ENCODE measurements at places on chromosomes 6 and 20.

- DNase-seq = no peak
Observed at GRCh38 chr6:8947900-8948299, 512.6 kb upstream of the SLC35B3 start.

GRCh38 chr20:4978050-4978918, 23.0 kb downstream of the SLC23A2 start:
- DNase-seq = no peak

GRCh38 chr6:80143419-80143937, 37.0 kb downstream of the BCKDHB start:
- no peak for DNase-seq

- DNase-seq = no peak
Observed at GRCh38 chr20:40493549-40493948, 195.5 kb downstream of the MAFB start.

DNA sequence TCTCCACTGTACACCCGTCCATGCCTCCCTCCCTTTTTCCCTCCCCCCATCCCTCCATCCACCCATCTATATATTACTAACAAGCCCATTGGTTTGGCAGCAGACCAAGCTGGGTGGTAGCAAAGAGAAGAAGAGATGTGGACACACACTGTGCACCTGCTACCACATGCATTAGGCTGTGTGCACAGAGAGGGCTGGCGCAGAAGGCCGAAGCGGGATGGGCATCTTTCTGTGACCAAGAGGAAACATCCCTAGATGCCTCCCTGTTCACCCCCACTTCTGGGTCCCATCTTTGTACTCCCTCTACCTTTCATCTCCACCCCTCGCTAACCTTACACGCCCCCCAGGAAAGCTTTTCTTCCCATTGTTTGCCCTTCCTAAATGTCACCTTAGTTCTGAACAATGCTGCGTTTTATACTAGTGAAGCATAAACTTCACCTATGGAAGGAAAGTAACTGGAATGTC, 64.9 kb upstream of the AFDN start:
- DNase-seq = no peak

DNA sequence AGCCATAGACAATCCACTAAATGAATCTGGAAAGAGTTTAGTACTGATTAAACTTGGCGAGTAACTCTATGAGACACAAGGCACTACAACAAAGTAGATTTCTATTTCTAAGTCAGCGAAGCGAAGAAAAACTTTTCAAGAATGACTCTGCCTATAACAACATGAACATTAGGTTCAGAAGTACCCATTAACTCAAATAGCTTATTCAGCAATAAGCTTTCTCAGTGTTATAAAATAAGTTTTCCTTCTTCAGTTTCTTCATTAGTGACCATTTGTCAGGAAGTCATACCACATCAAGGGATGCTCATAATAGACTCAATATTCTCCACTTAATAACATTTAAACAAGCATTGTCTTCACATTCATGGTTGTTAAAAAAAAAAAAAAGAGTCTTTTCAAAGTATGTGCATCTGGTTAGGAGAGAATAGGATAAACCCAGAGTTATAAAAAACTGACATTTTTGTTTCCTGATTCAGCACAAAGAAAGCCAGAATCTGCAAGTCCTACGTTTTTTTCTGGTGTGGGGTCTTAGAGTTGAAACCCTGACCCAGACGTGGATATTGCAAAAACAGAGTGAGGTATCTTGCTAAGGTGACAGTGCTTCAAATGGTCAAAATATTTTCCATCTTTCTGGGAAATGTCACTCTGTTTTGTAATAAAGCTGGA, 148.2 kb upstream of the PREP start:
- no peak for DNase-seq

DNA sequence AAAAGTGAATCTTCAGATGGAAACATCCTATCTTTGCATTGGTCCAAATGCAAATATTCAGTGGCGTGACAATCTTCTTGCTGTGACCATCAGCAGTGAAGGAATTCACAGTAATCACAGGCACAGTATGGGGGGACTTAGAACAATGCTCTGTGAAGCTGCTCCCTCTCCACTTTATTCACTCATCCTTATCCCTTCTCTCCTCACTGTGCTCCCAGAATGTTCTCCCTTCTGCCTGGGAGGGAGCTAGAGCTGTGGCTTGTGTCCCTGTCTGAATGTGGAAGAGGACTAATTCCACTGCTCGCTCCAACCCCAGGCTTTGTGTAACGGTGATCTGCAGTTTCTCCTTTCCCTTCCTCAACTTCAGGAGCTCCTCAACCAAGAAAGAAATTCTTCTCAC, 243.7 kb downstream of the ALDH8A1 start:
- no peak for DNase-seq

- no peak for DNase-seq
Observed at GRCh38 chr6:6591778-6592465, 3.4 kb downstream of the LY86 start.

DNA sequence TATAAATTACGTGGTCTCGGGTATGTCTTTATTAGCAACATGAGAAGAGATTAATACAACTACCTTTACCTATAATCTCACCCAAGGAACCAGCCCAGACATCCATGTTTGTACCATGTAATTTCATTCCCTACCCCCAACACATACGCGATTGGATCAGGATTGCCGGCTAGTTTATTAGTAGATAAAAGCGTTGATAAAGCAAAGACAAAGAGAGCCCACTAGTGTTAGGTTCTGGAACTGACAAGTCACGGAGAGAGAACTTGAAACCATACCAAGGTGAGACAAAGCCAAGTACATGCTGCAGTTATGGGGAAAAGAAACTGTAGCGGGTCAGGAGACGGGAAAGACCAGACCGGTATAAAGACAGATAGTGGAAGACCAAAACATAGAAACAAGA, 37.4 kb upstream of the FAM135A start:
- DNase-seq = no peak

DNA sequence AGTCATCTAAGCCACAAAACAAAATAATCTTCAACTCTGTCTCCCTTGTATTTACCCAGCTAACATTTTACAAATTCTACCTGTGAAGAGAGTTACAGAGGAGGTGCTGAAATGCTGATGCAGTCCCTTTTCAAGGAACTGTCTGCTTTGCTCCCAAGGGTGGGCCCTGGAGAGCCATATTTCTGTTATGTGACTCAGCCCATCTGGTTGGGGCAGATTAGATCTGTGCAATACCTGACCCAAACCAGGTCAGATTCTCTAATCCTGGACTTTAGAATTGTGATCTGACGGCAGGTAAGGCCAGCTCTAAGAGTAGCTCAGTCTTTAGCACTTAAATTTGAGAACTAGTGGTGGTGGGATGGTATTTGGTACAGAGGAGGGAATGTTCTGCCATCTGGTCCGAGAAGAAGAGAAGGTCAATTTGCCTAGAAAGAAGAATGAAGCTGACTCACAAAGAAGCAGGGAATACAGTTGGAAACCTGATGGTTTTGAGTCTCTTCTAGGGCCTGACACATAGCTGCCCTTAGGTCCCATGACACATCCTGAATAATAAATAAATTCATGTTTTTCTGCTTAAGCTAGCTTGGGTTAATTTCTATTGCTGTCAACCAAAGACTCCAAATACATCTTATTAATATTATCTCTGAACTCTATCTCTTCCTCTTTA, 8.1 kb downstream of the ZNF311 start:
- no peak for DNase-seq

- DNase-seq = no peak
Observed at GRCh38 chr6:14593286-14593685, 475.7 kb downstream of the CD83 start.

DNA sequence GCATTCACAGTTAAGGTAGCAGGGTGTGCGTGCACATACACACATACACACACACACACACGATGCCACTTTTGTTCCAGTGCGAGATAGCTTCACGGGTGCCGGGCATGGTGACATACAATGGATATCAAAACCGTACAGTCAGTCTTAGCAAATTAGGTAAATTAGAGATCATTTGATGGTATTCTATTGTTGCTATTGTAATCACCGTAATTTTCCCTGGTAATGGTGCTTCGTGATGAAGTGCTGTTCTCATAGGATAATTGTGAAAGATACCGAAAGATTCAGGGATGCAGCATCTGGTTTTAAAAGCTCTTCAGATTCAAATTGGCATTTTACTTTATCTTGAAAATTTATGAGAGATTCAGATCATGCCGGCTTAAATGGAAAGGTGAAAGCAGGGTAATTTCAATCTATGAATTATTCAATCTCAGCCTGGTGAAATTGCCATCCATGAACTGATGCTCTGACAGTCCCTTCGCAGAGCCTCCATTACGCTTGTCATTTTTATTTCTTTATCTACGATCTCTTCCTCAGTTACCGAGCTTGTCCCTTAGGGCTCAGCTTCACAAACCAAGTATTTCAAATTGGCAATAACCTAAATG, 71.3 kb upstream of the SOX4 start:
- peak; percentile 79 for DNase-seq

DNA sequence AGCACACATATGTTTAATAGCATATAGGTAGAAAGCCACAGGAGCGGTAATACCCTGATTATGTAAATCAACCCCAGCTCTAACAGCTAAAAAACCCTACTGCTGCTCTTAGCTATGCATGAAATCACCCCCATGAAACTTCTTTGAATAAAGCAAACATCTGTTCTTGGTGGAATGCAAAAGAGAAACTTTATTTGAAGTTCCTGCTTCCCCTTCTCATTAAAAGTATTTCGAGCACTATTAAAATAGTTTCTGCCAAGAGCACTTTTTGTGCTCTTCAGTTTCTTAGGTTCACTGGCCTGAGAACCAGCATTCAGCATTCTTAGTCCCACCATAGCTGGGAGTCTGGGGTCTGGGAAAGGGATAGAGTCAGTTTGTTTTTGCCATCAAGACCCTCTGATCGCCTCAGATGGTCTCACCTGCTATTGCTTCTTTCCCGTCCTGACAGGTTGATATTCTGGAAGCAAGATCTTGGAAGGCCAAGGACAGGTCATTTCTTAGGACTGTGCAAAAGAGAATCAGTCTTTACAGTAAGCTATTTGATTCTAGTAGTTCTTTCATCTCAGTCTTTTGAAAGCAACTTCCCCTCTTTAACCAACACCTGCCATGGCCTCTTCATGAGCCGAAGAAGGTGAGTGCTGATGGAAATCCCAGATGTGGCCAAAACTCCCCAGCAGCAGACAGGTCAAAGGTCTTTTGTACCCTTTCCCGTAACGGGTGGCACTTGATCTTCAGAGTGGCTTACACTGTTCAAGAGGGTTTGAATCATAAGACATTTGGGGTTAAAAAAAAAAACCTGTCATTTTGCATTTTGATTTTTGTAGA, 76.5 kb upstream of the TMEM170B start:
- DNase-seq = peak; percentile 91

DNA sequence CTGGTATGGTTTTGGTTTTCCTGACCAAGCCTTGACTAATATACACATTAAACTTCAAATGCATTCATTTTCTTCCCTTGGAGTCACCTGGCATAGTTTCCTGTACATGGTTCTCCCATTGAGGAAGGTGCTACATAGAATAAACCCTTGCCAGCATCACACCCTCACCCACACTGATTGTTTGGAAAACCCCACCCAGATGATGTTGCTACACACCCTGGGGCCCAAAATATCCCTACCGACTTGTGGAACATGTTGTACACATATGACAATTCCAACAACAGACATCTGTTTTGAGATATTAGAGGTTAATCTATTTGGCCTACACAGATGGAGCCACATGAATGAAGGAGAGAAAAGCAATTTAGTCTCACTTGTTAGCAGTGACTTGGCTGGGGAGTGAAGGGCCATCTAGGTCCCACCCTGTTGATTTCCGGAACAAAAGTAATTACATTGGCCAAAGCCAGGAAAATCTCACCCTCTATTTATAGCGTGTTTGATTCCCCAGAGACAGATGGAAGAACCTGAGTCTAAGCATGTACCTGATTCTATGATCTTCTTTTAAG, 606.0 kb upstream of the BTBD3 start:
- no peak for DNase-seq

DNA sequence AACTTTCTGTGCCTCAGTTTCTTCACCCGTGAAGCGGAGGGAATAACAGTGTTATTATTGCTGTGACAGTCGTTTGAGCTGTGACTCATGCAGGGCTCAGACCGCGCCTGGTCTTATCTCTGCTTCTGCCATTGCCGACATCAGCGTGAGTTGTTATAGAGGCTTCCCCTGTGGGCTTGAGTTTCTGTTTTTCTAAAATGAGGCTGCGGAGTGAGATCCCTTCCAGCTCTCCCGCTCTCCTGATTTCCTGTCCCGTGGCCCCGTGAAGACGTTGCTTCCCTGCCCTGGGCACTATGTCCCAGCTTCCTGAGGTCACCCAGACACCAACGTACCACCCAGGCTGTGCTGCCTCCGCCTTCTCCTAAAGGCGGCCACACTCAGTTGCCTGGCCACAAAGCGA, 278.5 kb downstream of the BMP7 start:
- DNase-seq = no peak

DNA sequence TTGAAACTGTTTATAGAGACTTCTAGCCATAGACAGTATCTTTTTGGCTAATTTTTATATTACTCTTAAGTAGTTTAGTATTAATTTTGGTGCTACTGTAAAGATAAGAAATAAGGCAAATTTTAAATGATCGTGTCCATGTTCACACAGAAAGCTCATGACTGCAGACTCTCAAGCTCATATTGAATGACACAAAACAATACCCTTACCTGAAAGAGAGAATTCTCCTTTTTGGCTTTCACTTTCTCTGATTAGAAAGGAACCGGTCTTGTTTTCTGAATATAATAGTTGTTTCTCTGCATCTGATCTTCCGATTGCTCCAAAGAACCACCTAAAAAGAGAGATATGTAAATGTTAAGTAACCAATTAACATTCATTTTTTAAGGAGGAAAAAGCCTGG, 57.0 kb downstream of the FRK start:
- DNase-seq = no peak

DNA sequence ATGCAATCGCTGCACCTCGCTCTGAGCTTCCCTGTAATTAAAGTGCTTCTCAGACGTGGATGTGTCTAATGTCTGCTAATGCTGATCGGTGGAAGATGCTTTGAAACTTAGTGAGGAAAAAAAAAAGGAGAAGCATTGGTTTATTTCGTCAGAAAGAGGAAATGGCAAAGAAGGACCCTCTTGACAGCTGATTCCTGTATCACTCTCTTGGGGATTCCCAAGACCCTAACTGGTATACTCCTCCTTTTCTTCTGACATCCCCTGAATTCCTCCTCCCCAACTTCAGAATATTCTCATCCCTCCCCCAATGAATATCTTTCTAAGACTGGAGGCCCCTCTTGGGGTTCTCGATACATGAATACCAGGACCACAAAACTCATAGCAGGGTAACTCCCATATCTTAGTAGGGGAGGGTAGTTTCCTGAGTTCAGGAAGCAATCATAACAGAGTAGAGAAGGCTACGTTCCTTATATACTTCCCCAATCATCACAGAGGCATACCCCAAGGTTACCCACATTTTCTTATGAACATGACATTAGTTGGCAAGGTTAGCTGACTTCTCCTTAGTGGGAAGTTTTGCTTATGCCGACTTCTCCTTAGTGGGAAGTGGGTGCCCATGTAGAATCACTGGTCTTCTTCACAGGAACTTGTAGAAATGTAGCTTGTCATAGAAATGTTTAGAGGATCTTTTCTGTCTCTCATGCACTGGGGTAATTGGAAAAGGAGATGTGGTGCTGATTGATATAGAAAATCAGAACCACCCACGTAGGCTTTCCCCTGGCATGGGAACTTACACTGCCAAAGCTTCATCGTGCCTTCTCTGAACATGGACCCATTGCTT, 63.8 kb upstream of the ATXN1 start:
- no peak for DNase-seq

- no peak for DNase-seq
Observed at GRCh38 chr20:36113036-36113435, 41.5 kb upstream of the EPB41L1 start.

Data from NCI-H526 treated with DMSO at 0.1 percent for 48 hours (cell line).